ENCODE measurements at places on chromosomes 7 and 10.

DNA sequence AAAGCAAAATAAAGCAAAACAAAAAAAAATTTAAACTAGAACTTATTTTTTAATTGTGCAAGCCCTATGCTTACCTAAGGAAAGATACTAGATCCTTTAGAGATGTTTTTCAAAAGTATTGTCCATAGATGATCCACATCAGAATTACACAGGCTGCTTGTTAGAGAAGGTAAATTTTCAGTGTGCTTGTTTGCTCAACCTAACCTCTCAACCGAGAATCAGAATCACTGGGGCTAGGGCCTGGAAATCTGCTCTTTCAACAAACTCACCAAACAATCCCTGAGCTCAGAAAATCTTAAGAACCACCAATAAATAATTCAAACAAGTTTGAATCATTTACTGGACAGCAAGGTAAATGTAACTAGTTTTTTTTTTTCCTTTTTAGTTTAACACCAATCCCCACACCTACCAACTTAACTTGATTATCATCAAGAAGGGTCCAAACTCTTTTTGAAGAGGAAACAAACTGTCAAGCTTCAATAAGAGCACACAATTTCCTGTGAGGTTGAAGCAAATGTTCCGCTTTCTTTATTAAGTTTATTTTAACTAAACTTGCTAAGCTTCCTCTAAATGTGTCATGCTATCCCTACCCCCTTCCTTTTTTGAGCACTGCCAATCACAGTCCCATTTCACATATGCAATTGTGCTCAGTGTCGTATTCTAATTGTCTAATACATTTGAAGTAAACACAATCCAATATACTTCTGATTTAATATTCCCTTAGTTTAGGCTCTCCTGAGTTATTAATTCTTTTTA lies 7.4 kb upstream of the TSPAN33 start:
- DNase-seq = no peak

GRCh38 chr7:44052771-44053365 lies 8.4 kb downstream of the DBNL start:
- no peak for DNase-seq

GRCh38 chr7:30446266-30446665 lies 32.3 kb downstream of the NOD1 start:
- no peak for DNase-seq

DNA sequence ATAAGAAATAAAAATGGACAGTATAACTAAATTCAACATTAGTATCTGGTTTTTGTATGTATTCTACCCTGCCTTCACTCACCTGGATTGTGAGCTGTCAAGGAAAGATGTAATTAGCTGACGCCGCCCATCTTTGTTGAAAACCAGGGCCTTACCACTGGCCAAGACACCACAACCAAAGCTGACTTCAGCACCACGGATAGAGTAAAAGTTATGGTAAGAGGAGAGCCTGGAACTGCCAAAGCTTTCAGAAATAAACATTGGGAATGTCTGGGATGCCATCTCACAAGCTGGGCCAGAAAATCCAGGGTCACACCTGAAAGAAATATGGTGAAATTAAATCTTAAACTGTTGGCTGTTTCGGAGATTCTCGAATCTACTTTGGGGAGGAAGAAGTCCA lies 190.1 kb upstream of the SLC26A5 start:
- DNase-seq = no peak

DNA sequence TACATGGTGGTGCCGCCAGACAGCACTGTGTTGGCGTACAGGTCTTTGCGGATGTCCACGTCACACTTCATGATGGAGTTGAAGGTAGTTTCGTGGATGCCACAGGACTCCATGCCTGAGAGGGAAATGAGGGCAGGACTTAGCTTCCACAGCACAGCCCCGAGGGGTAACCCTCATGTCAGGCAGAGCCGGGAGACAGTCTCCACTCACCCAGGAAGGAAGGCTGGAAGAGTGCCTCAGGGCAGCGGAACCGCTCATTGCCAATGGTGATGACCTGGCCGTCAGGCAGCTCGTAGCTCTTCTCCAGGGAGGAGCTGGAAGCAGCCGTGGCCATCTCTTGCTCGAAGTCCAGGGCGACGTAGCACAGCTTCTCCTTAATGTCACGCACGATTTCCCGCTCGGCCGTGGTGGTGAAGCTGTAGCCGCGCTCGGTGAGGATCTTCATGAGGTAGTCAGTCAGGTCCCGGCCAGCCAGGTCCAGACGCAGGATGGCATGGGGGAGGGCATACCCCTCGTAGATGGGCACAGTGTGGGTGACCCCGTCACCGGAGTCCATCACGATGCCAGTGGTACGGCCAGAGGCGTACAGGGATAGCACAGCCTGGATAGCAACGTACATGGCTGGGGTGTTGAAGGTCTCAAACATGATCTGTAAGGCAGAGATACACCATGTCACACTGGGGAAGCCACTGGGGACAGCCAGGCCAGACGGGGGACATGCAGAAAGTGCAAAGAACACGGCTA lies 104.6 kb upstream of the TNRC18 start:
- DNase-seq = no peak

DNA sequence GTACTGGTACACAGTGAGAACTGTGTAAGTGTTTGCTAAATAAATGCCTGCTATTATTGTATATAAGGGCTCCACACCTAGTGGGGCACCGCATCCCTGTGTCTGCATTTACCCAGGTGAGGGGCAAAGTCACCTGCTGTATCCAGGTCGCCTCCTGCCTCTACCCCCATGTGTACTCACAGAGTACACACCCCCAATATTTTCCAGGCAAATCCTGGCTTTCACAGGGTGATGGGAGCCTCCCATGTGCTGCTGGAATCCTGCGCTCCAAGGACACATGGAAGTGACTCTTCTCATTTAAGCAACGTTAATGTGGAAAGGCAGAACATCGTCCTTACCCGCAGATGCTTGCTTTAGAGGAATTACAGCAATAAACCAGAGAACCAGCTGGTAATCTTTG lies 48.2 kb downstream of the ARHGAP22 start:
- DNase-seq = no peak

DNA sequence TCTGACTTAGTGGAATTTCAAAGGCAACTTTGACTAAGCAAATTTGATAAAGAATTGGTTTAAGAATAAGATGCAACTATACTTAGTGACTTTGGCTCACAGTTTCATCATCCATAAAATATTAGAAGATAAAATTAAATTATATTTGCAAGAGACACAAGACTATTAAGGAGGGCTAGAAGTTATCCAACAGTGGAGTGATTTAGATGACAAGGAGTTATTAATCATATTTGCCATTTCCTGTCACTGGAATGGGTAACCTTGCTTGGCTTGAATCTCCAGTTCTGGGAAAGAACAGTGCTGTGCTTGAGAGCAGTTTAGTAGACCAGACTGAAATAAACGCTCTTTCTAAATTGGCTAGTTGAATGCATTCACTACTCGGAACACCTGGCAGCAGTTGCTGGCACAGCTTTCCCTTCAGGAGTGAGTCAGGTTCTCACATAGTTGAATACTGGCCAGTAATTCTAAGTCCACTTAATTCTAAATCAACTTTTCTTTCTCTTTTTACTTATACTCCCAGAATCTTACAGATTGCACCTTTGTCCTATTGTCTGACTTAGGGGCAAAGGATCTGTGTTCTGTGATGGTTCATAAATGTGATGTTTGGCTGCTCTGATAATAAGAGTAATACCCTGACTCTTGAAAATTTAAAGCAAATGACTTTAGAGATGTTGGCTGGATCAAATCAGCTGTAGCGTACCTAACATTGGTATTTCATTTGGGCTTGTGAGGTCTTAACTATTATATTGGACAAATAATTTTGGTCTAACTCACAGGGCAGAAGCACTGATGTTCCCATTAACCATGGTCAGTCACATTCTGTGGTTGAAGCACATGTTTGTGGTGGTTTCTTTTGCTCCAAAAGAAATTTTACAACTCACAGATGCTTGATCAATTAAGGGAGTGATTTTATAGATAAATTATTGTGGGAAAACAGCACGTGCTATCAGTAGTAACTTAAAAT lies 16.6 kb downstream of the STMP1 start:
- peak; percentile 0 for DNase-seq

Data from NCI-H1436 (cell line).